ENCODE measurements at places on chromosomes 3 and 15.
A peak's percentile ranks its signal among the peaks of the same experiment; 100 is the strongest.

DNA sequence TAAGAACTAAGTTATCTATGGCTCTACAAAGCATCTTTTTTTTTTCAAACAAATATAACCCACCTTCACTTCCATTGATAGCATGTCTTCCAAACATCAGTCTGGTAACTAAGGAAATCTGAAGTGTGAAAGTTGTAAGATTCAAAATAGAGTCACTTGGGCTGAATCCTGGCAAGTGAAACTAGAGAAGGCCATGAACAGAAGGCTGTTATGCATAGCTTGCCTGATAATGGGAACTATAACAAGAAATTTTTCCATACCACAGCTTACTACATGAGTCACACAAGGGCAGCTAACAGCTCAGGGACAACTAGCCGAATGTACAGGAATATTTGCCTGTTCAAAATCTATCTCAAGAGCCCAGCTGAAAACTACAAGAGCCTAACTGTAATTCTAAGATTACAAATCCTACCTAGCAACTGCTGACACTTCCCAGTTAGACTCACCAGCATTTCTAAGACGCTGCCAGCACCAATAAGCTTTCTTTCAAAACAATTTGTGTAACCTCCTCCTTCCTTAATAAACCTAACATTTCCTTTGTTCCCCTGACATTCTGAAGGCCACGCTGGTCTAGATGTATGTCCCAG, 1066.5 kb downstream of the PLOD2 start:
- peak; percentile 68 for DNase-seq

DNA sequence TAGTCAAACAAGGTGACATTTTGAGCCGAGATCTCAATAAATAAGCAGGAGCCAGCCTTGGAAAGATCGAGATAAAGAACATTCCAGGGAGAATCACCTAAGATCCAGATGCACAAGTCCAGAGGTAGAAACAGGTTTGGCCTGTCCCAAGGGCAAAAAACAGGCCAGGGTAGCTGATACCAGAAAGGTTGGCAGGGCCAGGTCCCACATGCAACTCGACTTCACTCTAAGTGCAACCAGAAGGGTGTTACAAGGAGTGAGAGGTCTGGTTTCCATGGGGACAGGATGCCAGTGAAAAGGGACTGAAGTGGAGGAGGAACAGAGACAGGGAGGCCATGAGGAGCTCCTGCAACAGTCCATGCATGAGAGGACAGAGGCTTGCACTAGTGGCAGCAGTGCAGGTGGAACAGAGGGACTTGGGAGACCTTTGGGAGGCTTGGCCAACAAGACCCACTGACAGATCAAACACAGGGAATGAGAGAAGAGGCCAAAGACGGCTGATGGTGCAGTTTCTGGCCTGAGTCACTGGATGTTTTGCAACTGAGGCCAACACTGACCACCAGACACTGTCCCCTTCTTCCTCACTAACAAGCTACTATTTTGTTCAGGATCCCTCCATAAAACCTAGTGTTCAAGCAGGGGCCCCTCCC, 5.2 kb downstream of the TPRA1 start:
- DNase-seq = no peak

DNA sequence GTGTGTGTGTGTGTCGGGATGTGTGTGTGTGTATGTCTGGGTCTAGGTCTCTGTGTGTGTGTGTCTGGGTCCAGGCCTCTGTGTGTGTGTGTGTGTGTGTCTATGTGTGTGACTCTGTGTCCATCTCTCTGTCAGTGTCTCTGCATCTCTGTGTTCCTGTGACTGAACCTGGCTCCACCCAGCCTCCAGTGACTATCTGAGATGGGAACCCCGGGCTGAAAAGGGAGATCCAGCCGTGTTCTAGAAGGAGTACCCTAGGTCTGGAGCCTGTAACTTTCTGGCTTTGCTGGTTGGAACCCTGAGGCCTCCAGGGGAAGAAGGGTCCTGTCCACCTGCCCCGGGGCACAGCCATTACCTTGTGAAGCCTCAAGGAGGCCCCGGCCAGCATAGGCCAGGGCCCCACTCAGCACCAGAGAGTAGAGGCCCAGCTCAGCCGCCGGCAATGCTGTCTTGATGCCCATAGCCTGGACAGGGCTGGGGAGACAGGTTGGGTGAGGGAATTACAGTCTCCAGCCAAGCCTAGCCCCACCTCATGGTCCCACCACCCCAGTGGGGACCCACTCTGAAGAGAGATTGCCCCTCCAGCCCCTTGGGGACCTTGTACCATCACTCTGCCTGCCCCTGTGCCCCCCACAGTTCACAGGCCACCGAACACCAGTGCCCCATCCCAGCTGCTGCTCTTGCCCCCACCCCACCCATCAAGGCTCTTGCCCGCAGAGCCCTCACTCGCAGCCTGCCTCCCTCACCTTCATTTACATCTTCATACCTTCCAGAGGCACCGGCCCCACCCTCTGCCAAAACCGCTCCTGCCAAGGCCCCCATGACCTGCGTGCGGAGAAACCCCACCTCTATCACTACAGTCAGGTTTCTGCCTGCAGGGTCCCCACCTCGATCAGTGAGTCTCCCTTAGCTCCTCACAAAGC, 2.0 kb downstream of the HHATL start:
- DNase-seq = no peak

DNA sequence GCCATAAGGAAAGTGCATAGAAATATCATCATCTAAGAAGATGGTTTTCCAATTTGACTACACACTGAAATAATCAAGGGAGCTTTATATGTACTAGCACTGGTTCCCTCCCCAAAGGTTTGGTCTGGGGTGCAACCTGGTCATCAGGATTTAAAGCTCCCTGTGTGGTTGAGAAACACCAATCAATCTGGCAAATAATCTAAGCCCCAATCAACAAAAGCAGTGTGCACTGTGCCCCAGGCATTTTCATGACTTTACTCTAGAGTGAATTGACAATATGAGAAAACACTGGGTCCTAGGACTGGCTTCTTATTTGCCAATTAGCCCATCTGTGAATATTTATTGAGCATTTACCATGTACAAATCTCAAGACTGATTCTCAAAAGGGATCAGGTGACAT, 255.1 kb downstream of the MEIS2 start:
- no peak for DNase-seq

GRCh38 chr3:142417302-142417701, 30.5 kb downstream of the XRN1 start:
- no peak for DNase-seq

DNA sequence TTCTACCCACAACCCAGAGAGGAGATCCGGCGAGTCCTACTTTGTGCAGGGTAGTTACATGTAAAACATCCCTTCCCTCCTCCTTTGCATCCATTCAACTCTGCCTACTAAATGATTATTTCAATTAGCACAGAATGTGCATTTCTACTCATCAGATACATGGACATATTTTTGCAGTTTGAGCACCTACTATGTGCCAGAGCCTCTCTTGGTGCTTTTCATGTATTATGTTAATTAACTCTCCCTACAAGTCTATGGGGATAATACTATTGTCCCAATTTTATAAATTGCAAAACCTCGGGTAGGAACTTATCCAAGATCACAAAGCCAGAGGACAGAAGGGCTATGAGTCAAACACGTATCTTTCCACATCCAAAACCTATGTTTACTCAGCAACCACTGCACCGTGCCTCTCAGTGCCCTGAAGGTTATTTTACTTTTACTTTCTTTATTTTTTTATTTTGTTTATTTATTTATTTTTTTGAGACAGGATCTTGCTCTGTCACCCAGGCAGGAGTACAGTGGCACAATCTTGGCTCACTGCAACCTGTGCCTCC, 432.8 kb downstream of the MAGI1 start:
- no peak for DNase-seq

DNA sequence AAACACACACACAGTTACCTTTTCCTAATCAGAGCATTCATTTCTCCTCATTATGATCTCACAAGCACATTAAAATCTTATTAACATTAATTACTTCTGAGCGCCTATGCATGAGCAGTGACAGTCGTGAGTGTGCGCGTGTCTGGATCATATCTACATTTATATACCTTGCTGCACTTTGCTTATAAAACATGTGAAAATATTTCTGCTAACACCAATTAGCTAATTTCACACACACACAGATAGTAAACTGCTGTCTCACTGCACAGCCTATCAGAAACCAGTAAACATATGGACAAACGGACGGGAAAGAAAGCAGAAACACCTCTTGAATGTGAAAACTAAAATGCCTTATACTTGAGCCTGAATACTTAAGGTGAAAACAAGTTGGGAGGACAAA, 64.8 kb downstream of the ZBTB20 start:
- no peak for DNase-seq

GRCh38 chr15:57668016-57668415, 38.5 kb upstream of the POLR2M start:
- no peak for DNase-seq

GRCh38 chr3:42608581-42608980, 8.1 kb downstream of the NKTR start:
- DNase-seq = no peak

GRCh38 chr3:188581365-188581764, 427.4 kb downstream of the LPP start:
- no peak for DNase-seq

- DNase-seq = no peak
These were observed 884 bp upstream of the KNL1 start for GRCh38 chr15:40593165-40593564.

- DNase-seq = no peak
These were observed 845.4 kb downstream of the NAALADL2 start for GRCh38 chr3:175704366-175705055.

Data from kidney glomerular epithelial cell (primary cell).